ENCODE measurements at places on chromosomes 11 and 22.

- DNase-seq, result no peak
Observed at GRCh38 chr11:134138376-134138775, 69.5 kb downstream of the JAM3 start.

- no peak for DNase-seq
Observed at GRCh38 chr11:121298774-121299173, 6.2 kb downstream of the SC5D start.

- DNase-seq, result no peak
Observed at GRCh38 chr11:61905801-61906521, 11.4 kb downstream of the RAB3IL1 start.

GRCh38 chr11:16000065-16000464 lies 356.3 kb downstream of the SOX6 start:
- DNase-seq, result no peak

DNA sequence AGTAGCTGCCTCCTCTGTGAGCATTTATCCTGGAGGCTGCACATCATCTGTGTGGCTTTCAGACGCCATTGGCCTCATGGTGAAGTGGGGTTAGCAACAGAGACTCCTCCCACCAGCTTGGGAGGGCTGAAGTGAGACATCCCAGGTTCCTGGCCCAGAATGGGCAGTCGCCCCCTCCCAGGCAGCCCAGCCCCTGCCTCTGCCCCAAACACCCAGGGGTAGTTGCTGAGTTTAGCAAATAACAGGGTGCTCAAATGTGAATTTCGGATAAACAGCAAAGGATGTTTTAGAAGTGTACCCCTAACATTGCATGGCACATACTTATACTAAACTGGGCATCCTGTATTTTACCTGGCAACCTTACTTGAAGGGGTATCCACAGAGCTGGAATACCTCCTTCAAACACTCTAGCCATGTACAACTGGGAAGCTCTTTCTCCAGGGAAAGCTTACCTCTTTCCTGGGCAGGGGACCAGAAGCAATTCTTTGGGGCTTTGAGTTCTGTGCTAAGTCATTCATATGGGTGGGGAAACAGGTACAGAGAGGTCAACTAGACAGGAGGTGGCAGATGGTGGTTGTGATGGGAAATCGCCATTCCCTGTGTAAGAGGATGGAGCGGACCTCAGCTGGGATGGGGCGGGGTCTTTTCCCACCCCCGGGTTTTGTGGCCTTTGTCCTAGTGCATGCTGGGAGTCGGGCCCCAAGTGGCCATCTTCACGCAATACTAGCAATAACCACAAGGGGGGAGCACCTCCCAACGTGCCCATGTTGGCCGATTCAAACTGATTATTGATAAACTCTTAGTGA lies 19.3 kb downstream of the MTFP1 start:
- no peak for DNase-seq

DNA sequence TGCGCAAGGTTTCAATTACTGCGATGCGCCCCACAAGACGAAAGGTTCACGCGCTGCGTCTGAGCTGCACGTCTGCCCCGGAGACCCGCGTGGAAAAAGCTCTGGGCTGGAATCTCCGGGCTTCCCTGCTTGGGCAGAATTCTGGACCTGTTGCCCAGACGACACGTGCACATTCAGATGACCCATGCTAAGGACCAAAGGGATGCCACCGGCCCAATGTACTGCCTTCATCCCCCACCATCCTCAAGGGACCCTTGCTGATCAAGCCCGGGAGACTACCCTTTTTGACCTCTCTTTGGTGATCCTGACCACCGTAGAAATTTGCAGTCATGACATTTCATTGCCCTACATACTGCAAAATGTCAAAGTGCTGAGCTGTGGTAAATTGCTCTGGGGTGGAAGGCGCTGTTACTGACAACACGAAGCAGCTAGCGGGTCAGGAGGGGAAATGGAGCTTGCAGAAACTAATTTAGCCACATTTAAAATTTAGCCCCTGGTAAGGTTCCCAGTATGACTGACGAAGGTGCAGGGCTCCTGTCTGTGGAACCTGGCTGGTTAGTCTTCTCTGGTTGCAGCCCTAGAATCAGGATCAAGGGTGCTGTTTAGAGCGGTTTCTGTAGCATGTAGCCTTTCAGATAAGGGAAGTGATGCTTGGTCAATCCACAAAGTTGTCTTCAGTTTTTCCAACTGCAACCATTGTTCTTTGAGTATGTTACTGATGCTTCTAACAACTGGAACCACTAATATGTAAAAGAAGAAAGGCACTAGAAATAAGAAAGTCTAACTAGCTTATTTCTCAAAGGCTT lies 81.9 kb downstream of the PRR5L start:
- no peak for DNase-seq

GRCh38 chr11:125890447-125891100 lies 3.1 kb downstream of the HYLS1 start:
- no peak for DNase-seq

DNA sequence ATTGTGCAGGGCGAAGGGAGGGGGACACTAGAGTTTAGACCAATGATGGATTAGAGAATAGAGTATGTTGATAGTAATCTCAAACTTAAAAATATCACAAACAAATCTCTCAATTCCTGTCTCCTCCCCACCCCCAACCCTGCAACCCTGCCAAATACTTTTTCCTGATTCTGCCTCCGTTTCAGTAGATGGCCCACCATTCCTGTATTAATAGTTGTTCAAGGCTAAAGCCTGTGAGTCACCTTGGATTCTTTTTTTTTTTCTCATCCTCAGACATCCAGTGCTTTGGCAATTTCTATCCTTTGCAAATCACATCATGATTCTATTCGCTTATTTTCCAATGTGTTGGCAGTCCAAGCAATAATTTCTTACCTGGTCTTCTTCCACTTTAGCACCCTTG lies 207.9 kb downstream of the DYNC2H1 start:
- DNase-seq, result no peak

- no peak for DNase-seq
Observed at GRCh38 chr11:129077191-129077590, 114.9 kb downstream of the ARHGAP32 start.

- no peak for DNase-seq
Observed at GRCh38 chr11:31943056-31943780, 132.1 kb upstream of the PAX6 start.

DNA sequence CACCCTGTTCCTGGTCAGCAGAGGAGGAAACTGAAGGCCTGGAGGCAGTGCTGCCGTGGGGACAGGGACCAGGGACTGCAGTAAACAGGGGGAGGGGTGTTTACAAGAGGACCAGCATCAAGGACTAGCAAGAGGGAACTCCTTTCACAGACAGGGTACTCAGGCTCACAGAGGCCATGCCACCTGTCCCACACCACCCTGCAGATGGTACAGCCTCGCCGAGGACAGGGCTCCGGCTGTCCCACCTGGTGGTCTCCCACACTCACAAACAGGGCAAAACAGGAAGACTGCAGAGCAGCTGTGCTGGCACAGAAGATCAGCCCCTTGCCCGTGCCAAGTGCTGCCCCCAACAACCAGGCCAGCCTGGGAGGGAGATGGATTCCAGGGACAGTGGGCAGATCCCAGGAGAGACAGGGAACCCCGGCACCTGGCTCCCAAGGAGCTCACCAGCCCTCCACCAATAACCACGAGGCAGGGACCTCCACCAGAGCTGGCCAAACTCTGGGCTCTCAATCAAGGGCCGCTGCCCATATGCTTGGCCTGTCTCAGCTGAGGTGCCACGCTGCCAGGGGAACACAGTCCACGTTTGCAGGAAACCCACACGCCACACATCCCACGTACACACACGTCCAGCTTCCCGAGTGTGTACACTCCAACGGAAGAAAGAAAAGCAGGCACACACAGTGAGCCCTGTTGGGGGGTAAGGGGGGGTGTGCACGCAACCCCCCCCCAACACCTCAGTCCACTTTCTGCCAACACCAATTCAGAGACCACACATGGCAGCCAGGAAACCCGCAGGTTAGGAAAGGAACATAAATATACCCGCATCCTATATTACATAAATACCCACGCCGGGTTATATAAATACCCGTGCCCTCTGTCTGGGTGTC lies 2.1 kb downstream of the CSNK1E start:
- no peak for DNase-seq

GRCh38 chr22:37253126-37253660 lies 9.1 kb upstream of the RAC2 start:
- no peak for DNase-seq

DNA sequence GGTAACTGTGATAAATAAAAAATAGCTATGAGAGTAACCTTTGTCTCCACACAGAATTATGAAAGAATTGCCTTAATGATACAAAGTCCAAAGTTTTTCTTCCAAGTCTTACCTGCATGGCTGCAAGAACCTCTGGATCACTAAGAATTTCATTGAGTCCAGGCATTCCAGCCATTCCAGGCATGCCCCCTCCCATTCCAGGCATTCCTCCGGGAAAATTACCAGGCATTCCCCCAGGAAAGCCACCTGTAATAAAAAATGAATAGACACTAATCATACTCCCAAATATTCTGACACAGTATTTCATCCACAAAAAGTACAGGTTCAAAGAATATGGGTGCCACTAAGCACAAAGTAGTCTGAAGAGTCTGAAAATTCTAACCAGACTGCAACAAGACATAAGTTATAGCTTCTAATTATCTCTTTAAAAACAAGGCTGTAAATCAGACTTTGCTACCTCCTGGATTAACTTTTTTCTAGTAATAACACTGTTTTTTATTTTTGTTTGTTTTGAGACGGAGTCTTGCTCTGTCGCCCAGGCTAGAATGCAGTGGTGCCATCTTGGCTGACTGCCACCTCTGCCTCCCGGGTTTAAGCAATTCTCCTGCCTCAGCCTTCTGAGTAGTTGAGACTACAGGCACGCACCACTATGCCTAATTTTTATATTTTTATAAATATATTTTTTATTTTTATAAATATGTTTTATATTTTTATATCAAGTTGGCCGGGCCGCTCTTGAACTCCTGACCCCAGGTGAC lies 8.0 kb upstream of the SLC25A17 start:
- no peak for DNase-seq

GRCh38 chr22:19206287-19206686 lies 27.8 kb upstream of the SLC25A1 start:
- no peak for DNase-seq

DNA sequence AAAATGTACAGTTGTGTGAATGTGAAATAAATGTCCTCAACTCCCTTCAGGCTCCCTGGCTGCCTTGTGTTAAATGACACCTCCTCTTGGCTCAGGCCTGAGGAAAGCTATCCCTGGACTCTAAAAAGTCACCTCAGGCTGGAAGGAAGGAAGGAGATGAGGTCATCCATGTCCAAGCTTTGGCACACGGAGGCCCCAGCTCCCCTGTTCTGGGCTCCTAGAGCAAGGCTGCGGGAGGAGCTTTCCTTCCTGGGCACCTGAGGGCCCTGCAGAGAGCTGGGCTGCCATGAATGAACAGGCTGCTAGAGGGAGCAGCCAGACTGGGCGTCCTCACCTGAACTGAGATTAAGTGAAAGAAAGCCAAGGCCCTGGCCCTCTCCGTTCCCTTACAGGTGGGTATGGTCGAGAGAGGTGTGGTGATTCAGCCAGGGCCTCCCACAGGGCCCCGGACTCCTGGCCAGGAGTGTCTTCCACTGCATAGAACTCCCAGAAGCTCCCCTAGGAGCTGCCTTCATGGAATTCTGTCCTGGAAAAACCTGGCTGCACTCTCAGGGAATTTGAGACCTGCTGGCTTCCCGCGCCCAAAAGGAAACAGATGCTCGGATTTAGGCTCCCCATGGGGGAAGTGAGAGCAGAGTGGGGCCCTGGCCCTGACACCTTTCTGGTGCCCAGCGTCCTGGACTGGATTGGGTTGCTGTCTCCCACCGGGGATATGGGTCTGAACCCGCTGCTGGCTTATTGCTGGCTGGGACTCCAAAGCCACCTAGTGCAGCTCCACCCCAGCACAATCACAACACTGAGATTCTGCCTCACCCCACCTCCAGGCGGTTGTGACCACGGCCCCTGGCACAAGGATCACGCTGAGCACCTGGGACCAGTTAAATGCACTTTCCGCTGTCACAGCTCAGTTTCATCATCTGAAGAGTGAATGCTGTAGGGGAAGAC lies 22.2 kb downstream of the MYBPC3 start:
- DNase-seq, result no peak

- DNase-seq, result no peak
Observed at GRCh38 chr22:50292643-50293440, 14.6 kb downstream of the PLXNB2 start.

DNA sequence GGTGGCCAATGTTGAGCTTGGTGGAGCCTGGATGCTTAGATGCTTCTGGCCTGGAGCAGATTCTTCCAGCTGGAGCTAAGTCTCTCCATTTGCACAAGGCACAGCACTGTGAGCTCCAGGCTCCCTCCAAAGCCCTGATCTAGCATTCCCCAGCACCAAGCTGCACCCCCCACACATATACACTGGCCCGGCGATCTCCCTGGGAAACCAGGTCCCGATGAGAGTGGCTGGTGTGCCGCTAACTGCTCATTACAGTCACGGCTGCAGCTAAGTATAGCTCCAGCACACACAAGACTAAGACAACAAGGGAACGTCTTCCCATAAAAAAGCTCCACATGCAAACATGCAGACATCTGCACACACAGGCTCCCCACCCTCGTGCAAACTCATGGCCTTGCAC lies 17.6 kb downstream of the KCNC1 start:
- DNase-seq, result no peak

DNA sequence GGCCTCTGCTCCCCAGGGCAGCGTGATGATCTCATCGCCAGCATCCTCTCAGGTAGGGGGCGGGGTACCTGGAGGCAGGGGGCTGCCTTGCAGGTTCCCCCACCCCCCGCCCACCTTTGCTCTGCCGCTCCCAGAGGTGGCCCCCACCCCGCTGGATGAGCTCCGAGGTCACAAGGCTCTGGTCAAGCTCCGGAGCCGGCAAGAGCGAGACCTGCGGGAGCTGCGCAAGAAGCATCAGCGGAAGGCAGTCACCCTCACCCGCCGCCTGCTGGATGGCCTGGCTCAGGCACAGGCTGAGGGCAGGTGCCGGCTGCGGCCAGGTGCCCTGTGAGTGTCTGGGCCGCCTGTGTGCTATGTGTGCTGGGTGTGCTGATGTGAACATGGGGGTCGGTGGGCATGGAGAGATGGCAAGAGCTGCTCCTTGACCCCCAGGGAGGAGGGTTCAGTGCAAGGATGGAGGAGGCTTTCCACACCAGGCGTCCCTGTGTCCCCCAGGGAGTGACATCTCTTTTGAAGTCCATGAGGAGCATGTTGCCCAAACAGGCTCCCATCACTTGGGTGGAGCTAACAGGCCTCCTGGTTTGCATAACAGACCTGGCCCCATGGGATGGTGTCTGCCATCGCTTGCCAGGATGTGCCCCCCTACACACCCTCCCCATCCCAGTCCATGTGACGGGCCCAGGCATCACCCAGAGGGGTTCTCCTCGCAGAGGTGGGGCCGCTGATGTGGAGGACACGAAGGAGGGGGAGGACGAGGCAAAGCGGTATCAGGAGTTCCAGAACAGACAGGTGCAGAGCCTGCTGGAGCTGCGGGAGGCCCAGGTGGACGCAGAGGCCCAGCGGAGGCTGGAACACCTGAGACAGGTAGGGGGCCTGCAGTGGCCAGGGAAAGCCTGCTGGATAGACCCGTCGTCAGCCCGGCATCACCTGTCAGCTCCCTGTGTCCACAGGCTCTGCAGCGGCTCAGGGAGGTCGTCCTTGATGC lies 14.1 kb downstream of the PLCB3 start:
- no peak for DNase-seq

DNA sequence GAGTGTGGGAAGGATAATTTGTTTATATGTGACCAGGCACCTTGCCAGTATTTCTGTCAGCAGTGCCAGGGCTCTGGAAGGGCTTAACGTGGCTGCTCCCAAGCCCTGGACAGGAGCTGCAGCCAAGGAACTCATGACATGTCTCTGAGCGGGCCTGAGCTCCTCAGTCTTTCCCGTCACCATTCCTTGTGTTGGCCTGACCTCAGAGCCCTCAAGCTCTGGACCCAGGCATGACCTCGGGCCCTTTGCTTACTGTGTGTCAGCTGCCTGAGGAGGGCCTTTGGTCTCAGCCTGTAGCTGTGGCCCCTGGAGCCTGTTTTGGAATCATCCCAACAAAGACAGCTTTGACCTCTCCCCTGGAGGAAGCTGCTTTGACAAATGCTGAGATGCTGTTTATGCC lies 264.1 kb upstream of the PLET1 start:
- no peak for DNase-seq

Data from cortex of kidney (tissue), 1 donor.